Activated B cell treated with CpG ODN at 0.5 μM for 24 hours (primary cell): ENCODE measurements at places on chromosomes 12 and 14. TPM values are rescaled to one million over a fixed set of nuclear protein-coding genes. Genes with fewer than 3 reads are reported as not detected.

- DNase-seq = no peak
- peaks cover 35% of the 10 kb centered on the region for H3K36me3 ChIP-seq
- no peak overlapping the region for H3K27ac ChIP-seq
- H3K4me3 ChIP-seq = no peak overlapping the region
These were observed 9.2 kb downstream of the TIGAR start for GRCh38 chr12:4330203-4330602.

DNA sequence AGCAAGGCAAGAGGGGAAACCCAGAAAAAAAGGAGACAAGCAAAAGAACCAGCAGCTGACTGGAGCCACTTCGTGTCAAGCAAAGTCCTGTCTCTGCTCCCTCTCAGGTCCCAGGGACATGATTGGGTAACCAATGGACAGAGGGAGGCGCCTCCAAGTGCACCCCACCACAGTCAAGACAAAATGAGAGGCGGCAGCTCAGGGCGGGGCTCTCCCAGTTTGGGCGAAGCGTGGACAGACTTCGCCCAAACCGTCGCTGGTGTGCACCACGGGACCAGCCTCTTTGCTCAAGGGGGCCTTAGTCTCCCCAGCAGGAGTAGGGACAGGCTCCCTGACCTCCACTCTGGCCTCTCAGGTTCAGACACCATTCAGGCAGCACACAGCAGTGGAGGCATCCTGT is 1.5 kb upstream of the BEGAIN start:
- peaks cover 28% of the 10 kb centered on the region for H3K27me3 ChIP-seq
- H3K27ac ChIP-seq = no peak overlapping the region
- no peak overlapping the region for H3K4me3 ChIP-seq
- no peaks in the 10 kb centered on the region for H3K36me3 ChIP-seq

A2M gene
- not detected in 2 replicates for total RNA-seq

DNA sequence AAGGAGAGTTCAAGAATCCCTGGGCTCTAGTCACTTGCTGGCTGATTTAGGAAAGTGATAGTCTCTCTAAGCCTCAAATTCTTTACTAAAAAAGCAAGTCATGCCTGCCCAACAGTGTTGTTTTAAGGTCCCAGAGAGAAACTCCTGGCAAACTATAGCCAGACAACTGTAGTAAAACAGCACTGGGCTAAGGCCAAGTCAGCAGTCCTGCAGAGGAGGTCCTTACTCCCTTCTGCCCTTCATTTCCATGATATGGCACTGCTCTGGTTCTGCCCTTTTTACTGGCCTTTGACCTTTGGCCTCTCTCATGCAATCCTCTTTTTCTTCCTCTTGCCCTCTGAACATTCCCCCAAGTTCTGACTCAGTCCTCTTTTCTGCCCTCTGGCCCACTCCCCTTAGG is 74.9 kb downstream of the VWF start:
- no peak overlapping the region for H3K4me3 ChIP-seq
- no peak overlapping the region for H3K27ac ChIP-seq
- H3K4me1 ChIP-seq = no peaks in the 10 kb centered on the region
- no peaks in the 10 kb centered on the region for H3K36me3 ChIP-seq

DNA sequence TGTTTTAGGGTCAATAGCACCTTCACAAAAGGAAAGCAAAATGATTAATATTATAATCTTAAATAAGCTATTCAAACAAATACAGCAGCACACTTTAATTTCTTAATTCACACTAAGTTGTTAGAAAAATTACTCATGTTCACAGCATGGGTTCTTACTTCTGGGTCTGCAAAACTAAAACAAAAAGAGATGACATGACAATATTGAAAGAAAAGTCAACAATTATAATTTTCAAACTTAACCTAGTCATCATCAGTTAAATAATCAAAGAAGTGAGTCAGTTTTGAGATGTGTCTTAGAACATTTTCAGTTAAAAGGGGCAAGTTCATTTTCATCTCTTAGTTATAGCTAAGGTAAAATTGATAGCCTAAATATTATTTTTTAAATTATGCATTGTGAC is 47.7 kb upstream of the RMST start:
- H3K36me3 ChIP-seq = no peaks in the 10 kb centered on the region
- H3K4me3 ChIP-seq = no peak overlapping the region
- DNase-seq = no peak
- no peak overlapping the region for H3K27ac ChIP-seq

- H3K4me3 ChIP-seq = no peak overlapping the region
- peaks cover 18% of the 10 kb centered on the region for H3K27me3 ChIP-seq
- no peak overlapping the region for H3K27ac ChIP-seq
- no peak for DNase-seq
These were observed 8.0 kb upstream of the OR5AU1 start for GRCh38 chr14:21163871-21164291.

GRCh38 chr14:90003526-90004307 is 48.0 kb downstream of the TDP1 start:
- H3K36me3 ChIP-seq = peaks cover 62% of the 10 kb centered on the region
- H3K4me3 ChIP-seq = no peak overlapping the region
- DNase-seq = no peak

GRCh38 chr14:35281341-35281740 is 10.8 kb upstream of the PSMA6 start:
- H3K27ac ChIP-seq = no peak overlapping the region
- H3K4me3 ChIP-seq = no peak overlapping the region
- H3K27me3 ChIP-seq = no peaks in the 10 kb centered on the region
- no peak for DNase-seq

NPFF gene
- total RNA-seq = not detected in 2 replicates

TAS2R8 gene
- not detected in 2 replicates for total RNA-seq

VRTN gene
- total RNA-seq = not detected in 2 replicates

NOC4L gene
- total RNA-seq = 28.1 and 29.1 TPM in 2 replicates

POTEG gene
- total RNA-seq = not detected in 2 replicates
